ENCODE measurements at places on chromosomes 13 and 19.

DNA sequence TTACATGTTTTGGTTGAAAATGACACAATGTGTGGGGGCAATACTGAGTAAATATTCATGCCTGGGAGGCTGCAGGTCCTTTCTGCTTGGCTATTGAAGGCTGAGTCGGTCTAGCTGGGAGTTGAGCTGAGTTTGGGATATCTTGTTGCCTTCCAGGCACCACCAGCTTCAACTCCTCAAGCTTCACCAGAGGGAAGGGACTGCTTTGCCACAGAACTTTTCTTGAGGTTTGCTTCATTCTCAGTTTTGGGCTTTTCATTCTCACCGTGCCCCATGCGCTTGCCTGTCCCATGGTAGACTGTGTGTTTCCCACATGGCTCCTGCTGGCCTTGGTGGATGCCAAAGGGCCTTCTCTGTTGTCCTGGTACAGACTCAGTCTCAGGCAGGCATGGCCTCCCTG, 198.2 kb upstream of the SOX1 start:
- DNase-seq, result no peak

DNA sequence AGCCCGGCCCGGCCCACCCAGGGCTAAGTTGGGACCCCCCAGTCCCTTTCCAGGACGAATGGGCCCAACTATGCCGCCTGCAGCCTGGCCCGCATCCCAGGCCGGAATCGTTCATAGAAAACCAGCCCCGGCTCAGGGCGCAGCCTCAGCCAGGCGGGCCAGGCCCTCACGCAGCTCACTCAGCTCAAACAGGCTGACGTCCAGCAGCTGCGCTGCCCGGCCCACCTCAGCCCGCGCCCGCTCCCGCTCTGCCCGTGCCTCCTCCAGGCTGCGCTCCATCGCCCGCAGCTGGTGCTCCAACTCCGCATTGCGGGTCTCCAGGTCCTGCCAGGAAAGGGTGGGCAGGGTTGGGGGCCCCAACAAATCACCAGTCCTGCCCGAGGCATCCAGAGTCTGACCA, 9.8 kb downstream of the DDX49 start:
- DNase-seq, result no peak

- DNase-seq, result no peak
Observed at GRCh38 chr13:51330791-51331190, 8.7 kb upstream of the SERPINE3 start.

GRCh38 chr19:40523322-40524047, 53.2 kb upstream of the SHKBP1 start:
- no peak for DNase-seq

- DNase-seq, result peak; percentile 62
Observed at GRCh38 chr13:36975172-36975571, 24.0 kb downstream of the ALG5 start.

DNA sequence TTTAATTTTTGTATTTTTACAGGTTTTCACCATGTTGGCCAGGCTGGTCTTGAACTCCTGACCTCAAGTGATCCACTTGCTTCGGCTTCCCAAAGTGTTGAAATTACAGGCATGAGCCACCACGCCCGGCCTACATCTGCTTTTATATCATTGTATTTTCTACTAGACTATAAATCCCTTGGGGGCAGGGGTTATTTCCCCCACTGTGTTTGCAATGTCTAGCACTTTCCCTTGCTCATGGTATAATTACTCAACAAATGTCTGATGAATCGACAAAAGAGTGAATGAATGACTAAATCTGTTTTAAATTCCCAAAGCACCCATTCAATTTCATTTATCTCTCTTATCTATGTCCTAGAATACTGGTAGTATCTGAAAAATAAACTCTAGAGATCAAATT, 244.5 kb upstream of the CSNK1A1L start:
- no peak for DNase-seq

DNA sequence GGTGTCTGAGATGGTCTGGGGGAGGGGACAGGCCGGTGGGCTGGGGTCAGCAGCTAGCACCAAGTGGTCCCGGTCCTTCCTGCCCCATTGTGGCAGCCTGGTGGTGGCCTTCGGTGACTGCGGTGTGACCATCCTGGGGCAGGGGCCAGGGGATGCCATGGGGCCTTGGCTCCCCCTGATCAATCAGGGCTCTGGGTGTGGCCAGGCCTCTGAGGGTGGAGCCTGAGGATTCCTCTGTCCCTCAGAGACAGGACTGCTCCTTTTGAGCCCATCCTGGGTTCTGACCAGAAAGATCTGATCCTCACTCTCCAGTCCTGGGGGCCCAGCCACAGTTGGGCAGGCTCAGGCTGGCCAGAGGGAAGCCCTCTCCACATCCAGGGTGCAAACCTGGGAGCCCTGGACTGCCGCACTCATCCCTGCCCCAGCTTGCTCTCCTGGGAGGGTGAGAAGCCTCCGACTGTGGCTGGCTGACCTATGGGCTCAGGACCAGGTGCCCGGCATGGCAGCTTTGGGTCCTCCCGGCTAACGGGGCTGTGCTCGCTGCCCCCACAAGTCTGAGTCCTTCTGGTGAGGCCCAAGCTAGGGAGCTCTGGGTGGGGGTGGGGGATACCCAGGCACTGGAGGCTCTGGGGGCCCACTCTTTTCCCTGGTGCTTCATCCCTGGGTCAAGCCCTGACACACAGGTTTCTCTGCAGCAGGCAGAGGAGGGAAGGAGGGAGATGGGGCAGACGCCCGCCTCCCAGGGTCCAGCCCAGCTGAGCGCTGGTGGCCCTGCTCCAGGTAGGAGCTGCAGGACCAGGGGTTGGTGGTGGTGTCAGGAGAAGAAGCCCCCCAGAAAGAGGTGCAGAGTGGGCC, 59.5 kb downstream of the IER2 start:
- no peak for DNase-seq

DNA sequence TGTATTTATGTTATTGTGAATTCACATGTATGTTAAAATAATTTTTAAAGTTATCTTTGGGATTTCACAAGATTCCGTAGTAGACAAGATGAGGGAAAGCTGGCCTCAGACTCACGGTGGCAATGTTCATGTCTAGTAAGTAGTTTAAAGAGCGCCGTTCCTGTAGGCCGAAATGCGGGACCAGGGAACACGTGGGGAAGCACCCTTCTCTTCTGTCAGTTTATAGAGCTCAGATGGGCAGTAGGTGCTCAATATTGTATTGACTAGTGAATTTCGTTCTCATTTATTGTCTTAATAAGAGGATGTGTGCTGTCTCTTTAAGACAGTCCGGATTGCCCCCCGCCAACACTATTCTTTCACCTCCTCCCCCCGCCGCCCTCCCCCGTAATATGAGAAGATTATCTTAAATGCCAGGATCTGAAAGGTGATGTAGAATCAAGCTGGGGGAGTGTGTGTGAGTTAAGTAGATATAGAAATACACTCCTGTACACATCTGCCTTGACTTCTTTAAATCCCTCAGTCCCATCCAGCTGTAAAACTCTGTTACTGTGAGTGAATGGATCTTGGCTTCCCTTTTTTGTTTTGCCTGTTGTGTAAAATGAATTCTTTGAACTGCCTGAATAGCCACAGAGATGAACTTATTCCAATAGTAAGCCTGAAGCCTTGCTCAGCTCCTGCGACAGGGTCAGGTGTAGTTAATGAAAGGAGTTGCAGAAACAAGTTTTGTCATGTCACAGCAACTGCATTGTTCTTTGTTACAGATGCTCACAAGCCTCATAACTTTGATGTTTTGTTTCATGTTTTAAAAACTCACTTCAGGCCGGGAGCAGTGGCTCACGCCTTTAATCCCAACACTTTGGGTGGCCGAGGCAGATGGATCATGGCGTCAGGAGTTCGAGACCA, 1.3 kb downstream of the LAMP1 start:
- no peak for DNase-seq

GRCh38 chr19:32317086-32317485, 28.3 kb upstream of the ZNF507 start:
- DNase-seq, result no peak

DNA sequence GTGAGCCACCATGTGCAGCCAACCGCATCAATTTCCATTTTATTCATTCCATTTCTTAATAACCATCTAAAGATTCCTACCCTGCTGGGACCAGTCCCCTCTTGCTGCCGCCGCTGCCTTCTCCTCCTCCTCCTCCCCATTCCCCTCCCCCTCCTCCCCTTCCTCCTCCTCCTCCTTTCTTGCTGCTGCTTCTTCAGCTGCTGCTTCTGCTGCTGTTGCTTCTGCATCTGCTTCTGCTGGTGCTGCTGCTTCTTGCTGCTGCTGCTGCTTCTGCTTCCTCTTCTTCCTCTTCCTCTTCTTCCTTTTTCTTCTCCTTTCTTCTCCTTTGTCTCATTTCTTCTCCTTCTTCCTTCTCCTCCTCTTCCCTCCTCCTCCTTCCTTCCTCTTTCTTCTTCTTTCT, 20.0 kb upstream of the SPRYD7 start:
- DNase-seq, result no peak

GRCh38 chr13:35603593-35604285, 127.2 kb upstream of the MAB21L1 start:
- DNase-seq, result no peak

- DNase-seq, result no peak
Observed at GRCh38 chr19:41601771-41602170, 25.1 kb downstream of the CEACAM4 start.

DNA sequence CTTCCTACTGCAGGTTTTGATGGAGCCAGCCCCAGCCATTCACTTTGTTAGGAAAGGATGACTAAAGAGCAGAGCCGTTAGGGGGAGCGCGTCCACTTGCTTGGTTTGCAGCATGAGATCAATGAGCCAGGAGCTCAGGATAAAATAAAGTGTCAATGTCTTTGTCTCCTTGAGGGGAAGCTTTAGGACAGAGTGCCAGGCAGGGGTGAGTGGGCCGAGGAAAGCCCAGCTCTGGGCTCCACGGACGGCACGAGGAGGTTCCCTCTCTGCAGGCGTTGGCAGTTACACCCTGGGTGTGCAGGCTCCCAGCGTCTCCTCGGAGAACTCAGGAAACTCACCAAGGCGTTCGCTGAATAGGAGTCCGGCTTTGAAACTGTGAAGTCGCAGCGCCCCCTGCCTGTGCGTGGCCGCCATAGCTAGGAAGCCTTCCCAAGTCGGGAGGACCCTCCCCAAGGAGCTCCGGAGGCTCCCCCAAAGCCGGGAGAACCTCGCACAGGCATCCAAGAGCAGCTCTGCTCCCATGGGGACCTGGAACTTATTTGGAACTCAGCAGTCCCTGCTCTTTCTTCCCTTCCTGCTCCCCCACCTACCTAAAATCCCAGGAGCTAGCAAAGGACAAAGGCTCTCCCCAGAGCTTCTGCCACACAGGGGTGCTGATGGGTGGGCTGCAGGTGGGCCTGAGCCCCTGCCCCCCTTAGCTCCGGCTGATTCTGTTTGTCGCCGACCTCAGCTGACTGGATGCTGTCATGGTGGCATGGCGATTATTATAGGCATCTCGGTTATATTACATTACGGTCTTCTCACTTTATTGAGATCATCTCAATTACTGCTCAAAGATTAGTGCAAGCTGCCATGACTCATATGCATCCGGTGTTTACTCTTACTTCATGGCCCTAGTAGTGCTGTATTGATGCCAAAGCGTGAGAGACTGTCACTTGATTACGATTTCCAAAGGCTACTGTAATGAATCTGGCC, 34.4 kb downstream of the GSX1 start:
- peak; percentile 55 for DNase-seq

DNA sequence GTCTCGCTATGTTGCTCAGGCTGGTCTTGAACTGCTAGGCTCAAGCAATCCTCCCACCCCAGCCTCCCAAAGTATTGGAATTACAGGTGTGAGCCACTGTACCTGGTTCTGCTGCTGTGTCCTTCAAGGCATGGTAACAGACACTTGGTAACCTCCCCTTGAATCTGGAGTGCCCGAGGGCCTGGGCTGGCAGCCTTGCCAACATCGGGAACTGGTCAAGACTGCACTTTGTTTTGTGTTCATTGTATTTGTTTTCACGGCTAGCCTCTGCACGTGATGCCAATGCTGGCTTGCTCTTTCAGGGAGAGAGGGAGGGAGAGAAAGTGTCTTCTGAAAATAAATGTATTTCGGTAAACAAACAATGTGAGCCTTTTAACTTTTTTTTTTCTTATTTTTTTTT, 12.0 kb downstream of the CERS4 start:
- DNase-seq, result no peak

DNA sequence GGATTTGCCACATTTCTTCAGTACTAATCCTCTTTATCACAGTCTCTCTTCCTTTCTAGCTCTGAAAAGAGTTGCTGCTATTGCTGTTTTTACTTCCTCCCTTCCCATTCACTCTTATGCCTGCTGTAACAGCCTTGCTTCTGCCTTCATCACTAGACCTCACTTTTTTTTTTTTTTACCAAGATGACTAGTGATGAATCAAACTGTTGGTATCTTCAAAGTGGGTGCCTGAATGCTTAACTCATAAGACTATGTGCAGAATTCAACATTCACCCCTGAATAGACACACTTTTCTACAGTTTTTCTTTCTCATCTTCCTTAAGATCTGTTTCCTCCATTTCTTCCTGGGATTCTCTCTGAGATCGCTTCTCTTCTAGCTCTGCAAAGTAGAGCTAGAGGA, 217.2 kb upstream of the HTR2A start:
- no peak for DNase-seq

DNA sequence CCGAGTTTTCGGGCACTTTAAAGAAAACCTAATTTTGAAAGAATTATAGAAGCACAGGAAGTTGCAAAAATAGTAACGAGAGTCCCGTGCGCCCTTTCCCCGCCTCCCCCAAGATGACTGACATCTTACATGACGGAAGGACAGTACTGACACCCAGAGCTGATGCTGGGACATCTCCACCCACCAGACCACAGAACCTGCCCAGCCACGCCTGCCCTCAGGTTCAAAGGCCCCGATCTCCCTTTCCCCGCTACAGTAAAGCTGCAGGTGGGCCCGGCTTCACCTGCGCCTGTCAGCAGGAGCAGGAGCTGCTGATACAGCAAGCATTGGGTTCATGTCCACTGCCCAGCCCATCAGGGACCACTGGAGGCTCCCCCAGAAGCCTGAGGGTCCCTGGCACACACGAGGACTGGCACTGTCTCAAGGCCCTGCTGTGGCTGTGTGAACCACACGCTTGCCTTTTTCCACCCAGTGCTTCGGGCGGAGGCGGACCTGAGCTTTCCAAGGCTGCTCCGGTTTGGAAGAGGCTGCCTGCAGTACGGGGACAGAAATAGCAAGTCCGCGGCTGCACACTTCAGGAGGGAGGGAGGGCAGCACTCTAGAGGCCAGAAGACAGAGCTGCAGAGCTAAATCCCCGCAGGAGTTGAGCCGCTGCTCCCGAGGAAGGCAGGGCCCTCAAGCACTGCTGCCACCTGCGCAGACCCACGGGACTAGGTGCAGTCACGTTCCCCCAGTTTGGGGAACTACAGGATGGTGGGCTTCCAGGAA, 8.7 kb downstream of the MAP2K2 start:
- peak; percentile 88 for DNase-seq

- no peak for DNase-seq
Observed at GRCh38 chr13:60933638-60934037, 482.0 kb downstream of the PCDH20 start.

DNA sequence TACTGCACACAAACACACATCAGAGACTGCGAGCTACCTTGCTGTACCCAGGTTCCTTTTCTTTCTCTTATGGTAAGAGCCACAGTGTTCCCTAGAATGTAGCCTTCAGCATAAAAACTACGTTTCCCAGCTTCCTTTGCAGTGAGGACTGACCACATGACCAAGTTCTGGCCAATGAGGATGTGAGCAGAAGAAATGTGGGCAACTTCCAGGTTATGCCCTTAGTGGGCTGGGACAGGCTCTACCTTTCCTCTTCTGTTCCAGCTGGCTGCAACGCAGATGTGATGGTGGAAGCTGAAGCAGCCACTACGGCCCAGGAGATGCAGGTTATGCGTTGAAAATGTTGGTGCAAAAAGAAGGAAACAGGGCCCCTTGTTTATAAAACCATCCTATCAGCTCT, 27.5 kb downstream of the VRK3 start:
- peak; percentile 33 for DNase-seq

GRCh38 chr19:37217480-37217774, 587 bp upstream of the ZNF383 start:
- DNase-seq, result no peak

- DNase-seq, result no peak
Observed at GRCh38 chr19:33954686-33955085, 158.0 kb downstream of the KCTD15 start.

All from T-helper 2 cell (primary cell).